ENCODE measurements at places on chromosomes 3 and 15.
A peak's percentile ranks its signal among the peaks of the same experiment; 100 is the strongest.

- no peak for DNase-seq
Observed at GRCh38 chr3:124635169-124635539, 95.1 kb upstream of the UMPS start.

GRCh38 chr15:48324949-48325348 is 6.3 kb upstream of the DUT start:
- no peak for DNase-seq

DNA sequence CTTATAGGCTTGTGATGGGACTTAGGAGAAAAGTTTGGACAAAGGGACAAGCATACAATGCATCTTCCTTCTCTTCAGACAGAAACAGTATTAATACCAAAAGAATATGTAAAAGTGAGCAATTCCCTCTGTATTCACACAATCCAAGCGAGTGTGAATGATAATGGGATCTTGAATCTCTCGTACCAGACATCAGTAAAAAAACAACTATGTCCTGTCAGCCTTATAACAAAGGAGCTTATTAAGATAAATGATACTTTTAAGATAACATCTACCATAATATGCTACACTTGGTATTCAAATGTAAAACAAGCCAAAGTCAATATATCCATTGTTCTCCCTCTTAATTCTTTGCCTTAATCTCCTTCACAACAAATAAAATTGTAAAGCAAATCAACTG is 288.6 kb upstream of the CNTN6 start:
- DNase-seq, result no peak

DNA sequence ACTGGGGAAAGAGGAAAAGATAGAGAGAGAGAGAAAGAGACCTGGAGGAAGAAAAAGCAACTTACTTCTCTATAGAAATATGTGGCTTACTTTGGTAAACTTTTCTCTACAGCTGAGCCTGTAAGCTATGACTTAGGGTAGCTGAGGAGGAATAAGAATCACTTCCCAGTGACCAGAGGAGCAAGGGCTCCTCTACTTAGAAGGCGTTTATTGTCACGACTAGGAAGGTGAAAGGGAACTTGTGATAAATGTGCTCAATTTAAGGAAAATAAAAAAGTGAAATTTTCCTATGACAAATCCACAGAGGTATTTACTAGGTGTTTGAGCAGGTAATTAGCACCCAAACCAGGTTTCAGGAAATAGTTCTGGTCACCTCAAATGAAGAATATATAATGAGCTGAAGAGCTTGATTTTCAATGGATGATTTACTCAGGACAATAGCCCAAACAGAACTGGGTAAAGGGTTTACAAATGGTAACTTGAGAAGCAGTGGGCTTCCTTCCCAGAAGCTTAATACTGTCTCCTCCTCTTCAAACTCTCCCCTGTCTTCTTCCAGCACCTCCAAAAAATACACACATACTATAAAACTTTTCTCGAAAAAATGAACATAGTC is 46.1 kb downstream of the SOX2 start:
- DNase-seq, result no peak

DNA sequence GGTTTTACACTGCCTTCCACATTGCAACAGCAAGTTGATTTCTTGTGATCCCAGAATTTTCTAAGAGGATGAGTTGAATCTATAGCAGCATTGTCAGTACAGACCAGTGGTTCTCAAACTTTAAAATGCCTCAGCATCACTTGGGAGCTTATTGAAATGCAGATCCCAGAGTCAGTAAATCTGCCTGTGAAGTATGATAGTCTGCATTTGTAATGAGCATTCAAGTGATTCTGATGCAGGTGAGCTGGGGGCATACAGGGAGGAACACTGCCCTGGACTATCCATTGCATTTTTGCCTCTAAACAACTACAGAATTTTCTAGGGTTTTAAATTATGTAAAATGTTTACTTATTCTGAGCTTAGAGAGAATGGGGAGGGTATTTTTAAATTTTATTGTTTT is 27.5 kb upstream of the PAQR5 start:
- DNase-seq, result no peak

DNA sequence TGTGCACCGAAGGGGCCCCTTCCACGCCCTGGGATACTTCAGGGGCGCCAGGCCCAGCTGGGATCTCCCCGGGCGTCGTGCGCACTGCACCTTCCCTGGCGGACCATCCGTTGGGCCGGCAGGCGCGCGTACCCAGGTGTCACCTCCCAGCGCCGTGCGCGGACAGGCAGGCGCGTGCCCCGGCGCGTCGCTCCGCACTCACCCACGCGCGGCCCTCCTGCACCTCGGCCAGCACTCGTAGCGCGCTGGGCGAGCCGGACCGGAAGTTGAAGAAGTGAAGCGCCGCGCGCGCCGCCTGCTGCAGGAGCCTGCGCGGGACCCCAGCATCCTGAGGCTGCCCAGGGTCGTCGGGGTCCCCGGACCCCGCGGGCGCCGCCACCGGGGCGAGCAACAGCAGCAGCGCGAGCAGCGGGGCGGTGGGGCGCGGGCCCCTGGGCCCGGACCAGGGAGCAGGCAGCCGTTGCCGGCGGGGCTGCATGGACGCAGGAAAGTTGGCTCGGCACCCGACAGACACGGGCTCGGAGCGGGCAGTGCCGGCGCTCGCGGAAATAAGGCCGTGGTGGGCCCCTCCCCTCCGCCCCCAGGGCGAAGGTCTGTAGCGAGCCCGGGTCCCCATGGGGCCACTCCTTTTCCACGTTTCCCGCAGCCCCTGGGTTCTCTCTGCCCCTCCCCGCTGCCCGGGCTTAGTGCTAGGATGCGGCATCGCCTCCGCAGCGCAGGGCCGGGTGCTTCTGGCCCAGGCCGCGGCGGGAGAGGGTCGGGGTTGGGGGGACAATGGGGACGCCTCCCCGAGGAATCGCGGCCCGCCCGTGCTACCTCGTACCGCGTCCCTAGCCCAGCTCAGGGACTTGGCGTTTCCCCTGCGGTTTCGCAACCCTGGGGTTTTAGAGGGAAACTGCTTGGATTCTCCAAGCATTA is at the start of gene RARRES1:
RARRES1 (minus strand) TSS at position 520 of the 918 bp plus-strand sequence; CDS start at position 478, 42 bp downstream.
- no peak for DNase-seq

DNA sequence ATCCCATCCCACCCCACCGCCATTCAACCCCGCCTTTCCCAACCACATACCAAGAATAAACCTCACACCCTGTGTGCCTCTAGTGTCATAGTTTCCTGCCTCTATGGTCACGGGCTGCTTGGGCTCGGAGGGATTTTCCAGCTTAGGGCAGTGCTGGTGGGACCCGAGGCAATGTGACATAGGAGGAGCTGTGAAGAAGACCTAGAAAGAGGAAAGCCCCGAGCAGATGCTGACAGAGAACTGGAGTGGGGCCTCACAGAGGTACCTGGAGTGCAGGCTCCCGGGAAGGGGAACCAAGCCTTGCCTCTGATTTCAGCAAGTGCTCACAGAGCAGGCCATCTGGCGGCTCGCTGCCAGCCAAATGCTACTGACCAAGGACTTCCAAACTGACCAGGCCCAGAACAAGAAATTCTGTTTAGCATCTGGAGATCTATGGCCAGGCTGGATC is 27.5 kb downstream of the BHLHE40 start:
- peak; percentile 60 for DNase-seq

DNA sequence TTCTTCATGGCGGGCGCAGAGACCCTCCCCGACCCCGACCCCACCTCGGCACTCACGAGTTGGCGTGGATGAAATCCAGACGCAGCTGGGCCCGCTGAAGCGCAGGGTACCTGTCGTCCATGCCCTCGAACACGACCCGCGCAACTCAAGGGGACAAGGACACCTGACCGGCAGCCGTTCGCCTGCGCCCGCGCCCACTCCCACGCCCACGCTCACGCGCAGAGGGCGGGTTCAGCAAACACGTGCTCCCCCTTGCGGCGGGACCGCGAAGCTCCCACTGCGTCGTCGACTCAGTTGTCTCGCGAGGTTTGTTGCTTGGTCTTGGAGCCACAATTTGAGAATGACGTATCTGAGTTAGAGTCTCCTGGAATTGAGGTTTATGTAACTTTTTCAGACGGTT is at the start of gene MORC1:
MORC1 (minus strand) TSS at position 196 of the 400 bp plus-strand sequence; CDS start at position 121, 75 bp downstream.
- no peak for DNase-seq

- no peak for DNase-seq
Observed at GRCh38 chr3:80533553-80533952, 765.8 kb upstream of the ROBO1 start.

DNA sequence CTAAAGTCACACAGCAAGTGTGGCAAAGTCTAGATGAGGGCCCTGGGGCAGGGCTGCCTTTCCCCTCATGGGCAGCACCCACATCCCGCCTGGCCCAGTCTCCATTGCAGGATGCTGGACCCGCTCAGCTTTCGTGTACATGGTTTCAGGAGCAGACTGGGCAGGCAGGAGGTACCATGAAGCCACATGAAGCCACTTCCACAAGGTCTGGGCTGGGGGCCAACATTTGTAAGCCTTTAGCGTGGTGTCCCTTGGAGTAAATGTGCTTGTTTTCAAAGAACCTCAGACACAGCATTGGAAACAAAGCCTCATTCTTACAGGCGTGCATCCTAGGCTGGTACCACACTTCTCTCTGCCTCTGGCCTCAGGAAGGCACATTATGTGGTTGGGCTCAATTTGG is 34.5 kb downstream of the UMPS start:
- no peak for DNase-seq

GRCh38 chr3:124860599-124860998 is 26.6 kb downstream of the ITGB5 start:
- no peak for DNase-seq

GRCh38 chr3:123412076-123412475 is 36.8 kb downstream of the ADCY5 start:
- no peak for DNase-seq

- no peak for DNase-seq
Observed at GRCh38 chr3:183695569-183696364, 1.8 kb upstream of the YEATS2 start.

GRCh38 chr3:13105181-13105895 is 32.1 kb upstream of the IQSEC1 start:
- DNase-seq, result no peak

GRCh38 chr3:32973982-32974381 is 22.5 kb downstream of the CCR4 start:
- DNase-seq, result no peak

DNA sequence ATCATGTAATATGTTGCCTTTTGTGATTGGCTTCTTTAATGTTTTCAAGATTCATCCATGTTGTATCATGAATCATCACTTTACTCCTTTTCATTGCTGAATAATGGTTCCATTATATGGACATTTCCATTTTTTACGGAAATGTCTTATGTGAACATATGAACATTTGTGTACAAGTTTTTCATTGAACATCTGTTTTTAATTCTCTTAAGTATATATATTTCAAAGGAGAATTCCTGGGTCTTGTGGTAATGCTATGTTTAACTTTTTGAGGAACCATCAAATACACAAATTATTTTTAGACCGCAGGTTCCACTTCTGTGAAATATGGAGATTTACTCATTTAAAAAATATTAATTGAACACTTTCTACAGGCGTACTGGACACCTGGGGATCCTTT is 85.7 kb downstream of the ARIH1 start:
- DNase-seq, result no peak

GRCh38 chr3:196270499-196270898 is 17.0 kb downstream of the PCYT1A start:
- no peak for DNase-seq

GRCh38 chr3:176174060-176174459 is 1023.2 kb downstream of the TBL1XR1 start:
- no peak for DNase-seq

GRCh38 chr3:161854232-161854771 is 357.7 kb downstream of the OTOL1 start:
- DNase-seq, result no peak

DNA sequence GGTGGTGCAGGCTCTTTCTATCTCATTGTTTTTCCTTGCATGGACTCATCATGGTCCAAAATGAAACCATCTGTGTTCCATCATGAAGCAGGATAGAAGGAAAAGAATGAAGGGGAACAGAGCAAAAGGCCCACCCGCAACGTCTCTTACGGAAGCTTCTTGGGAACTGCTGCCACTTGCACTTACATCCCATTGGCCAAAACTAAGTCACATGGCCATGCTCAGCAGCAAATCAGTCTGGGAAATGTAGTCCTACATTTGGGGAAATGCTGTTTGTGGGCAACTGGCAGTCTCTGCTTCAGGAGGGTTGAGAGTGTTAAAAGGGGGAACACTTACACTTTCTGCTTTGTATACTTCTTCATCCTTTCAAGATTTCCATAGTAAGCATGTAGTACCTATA is 191.6 kb downstream of the SV2B start:
- DNase-seq, result no peak

DNA sequence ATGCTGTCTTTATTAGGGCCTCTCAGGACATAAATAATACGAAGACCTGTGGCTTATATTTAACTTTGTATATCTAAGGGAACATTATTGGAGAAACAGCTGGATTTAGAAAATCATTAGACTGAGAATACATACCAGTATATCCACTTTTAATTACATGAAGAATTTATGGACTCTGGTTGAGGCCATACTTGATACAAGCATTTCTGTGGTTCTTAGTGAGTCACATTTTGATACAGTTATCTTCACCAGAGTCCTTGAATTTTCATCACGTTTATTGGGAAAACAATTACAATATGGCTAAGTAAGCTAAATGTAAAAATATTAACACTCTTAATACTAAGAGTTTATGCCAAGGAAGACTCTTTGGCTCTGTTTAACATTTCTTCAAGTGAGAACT is 9.9 kb downstream of the KIF23 start:
- DNase-seq, result no peak

- no peak for DNase-seq
Observed at GRCh38 chr3:190063490-190063889, 57.2 kb downstream of the P3H2 start.

DNA sequence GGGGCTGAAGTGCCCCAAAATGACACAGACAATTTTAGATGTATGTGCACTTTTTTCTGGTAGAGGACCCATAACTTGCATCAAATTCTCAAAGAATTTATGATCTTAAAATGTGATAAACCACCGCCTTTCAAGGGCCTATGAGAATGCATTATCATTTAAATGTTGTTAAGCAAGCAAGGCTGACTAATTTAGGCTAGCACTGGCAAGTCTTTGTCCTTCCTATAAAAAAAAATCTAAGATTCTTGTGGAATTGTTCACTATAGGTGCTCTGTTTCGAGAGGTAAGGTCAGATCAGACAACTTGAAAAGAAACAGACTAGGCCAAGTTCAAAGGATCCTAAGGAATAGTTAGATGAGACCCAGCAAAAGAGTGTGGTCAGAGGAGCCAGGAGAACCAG is 128.9 kb upstream of the PHLDB2 start:
- DNase-seq, result no peak

DNA sequence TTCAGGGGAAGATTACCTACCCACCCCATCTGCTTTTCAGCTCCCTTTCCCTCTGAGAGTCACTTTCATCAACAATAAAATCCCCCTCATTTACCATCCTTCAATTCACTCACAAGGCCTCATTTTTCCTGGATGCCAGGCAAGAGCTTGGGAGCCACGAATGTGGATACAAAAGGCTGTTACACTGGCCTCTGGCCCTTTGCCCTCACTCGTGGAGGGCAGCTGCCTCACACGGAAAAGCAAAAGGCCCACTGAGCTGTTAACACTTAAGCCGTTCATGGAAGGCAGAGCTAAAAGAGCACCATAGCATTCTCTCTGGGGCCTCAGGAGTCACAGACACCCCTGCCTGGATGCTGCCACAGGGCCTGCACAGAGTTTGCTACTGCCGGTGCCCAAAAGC is 102.4 kb upstream of the TUSC7 start:
- DNase-seq, result no peak

- DNase-seq, result no peak
Observed at GRCh38 chr15:100923902-100924301, 4.7 kb downstream of the LRRK1 start.
